ENCODE measurements at places on chromosomes 3 and 15.

GRCh38 chr3:62888180-62888579, 13.0 kb upstream of the CADPS start:
- DNase-seq, result no peak

DNA sequence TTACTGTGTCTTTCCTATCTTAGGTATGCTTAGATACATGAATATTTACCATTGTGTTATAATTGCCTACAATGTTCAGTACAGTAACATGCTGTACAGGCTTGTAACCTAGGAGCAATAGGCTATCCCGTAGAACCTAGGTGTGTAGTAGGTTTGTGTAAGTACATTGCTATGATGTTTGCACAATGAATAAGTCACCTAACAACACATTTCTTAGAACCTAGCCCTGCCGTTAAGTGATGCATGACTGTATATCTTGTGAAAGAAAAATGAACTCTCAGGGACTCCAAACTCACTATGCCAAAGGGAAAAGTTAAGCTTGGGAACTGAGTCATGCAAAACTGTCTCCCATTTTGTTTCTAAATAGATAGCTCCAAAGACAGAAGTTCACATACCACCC, 91.5 kb upstream of the ACP3 start:
- DNase-seq, result no peak

DNA sequence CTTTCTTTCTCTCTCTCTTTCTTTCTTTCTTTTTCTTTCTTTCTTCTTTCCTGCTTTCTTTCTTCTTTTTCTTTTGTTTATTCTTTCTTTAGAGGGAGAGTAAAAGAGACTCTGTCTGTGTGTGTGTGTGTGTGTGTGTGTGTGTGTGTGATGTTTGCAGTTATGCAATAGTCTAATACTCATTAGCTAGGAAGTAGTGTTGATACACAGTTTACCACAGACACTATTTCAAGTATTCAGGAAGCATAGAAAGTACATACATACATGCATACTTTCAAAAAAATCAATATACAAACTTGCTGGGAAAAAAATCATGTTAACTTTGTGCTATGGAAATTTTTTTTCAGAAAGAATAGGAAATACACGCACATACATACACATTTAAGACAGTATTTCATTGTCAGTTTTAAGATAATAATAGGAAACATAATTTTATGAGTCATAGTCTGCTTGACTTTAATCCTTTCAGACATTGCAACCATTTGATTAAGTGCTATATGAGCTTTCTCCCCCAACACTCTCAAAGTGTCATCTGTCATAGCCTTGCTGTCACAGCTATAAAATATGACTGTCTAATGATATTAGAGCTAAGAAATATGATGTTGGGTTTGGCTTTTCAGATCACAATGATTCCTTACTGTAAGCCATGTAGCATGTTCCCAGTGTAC, 74.9 kb upstream of the EPHA3 start:
- DNase-seq, result no peak

DNA sequence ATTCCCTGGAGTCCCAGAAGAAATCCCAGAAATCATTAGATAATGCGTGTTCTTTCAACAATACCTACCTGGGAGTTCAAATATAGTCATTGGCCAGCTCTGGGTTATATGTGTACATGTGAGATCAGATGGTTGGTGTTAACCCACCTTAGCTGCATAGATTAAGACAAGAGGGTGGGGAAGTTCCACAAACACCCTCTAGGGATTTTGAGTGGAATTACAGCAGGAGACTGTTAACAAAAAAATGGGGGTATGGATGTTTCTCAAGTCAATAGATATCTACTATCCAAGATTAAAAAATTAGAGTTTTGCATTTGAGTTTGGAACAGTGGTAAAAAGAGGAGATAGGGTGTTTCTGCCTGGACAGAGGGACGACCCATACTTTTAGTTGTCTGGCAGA, 282.5 kb upstream of the CNTN3 start:
- DNase-seq, result no peak

- DNase-seq, result no peak
Measured at GRCh38 chr3:45762647-45763302, 33.6 kb downstream of the SLC6A20 start.

- DNase-seq, result peak; percentile 65
Measured at GRCh38 chr15:49415638-49416037, 7.4 kb upstream of the FGF7 start.

- peak; percentile 19 for DNase-seq
Measured at GRCh38 chr15:90638201-90638691, 78.9 kb upstream of the BLM start.

DNA sequence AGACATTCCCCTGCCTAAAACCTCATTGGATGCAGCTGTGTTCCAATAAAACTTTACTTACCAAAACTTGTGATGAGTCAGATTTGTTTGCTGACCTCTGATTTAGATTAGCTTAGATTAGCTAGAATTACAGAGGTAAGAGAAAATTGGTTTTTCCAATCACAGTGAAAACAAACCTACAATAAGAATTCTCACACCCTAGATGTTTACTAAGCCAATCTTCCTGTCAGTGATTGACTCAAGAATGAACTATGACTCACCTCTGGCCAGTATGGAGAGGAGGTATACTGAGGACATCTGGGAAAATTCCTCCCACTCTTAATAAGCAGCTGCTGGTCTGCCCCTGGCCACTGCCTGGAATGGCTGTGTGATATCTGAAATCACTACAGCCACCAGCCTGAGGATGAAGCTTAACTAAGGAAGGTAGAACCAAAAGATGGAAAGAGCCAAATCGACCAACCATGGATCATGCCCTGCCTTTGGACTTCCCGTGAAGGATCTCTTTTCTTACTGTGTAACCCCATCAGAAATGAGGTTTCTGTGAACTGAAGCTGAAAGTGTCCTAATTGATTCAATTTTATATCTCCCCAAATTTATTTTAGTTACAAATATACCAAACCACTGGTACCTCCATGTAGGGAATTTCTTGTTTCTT, 19.0 kb upstream of the GHSR start:
- DNase-seq, result no peak

- DNase-seq, result no peak
Measured at GRCh38 chr3:60149501-60149900, 1099.7 kb upstream of the CFAP20DC start.

GRCh38 chr3:99176169-99176964, 274.9 kb upstream of the DCBLD2 start:
- DNase-seq, result no peak

DNA sequence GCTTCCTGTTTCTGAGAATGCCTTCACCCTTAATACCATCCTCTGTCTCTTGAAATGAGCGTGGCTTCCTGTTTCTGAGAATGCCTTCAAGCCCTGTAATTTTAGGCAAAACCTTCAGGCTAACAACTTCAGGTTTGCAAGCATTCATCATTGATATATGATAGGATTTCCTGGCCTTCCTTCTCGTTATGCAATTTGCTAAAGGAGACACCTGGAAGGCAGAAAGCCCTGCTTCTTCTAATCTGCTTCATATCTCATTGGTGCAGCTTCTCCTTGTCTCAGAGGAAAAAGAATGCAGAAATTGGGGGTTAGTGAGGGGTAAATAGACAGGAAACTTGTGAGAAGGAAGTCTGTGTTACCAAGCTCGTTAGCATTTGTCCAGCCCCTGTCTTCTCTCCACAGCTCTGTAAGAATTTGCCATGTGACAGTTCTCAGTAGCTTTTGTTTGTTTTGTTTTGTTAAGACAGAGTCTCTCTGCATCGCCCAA, 7.3 kb downstream of the ARL6IP5 start:
- peak; percentile 34 for DNase-seq

DNA sequence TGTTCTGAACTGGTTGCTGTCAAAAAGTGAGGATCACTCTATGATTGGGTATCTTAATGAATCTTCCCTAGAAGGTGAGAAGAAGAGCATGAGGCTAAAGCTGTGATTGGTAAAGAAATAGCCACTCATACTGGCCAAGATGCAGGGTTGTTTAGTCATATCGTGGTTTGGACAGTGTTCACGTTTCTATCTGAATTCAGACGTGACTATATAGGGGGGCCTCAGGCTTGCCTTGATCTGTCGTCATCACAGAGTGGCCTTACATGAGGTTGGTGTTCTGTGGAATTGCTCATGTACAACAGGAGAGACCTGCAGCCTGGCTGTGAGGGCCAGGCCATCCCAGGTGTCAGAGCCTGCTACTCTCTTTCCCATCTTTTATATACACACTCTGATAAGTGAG, 12.4 kb downstream of the RTP2 start:
- DNase-seq, result no peak

GRCh38 chr15:32222716-32223115, 180.4 kb downstream of the GOLGA8K start:
- DNase-seq, result no peak

DNA sequence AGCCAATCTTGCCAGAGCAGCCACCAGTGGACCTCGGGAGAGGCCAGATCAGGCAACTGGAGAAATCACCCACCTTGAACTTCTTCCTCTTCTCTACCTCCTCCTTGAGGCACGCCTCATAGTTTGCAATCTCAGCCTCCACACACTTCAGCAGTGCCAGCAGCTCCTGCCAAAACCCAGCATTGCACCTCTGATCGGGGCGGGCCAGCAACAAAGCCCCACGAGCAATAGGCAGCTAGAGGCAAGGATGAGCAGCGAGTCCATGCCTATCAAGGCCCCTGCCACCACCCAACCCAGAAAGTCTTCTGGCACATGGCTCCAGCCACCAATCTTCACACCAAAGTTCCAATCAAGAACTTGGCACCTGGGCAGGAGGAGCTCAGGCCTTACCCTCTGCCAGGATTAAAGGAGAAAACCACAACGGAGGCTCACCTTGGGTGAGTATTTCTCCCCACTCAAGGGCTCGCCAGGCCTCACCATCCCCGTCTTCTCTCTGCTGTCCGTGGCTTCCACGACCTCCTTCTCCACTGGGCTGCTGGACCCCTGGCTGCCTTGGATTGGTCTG, 42.1 kb downstream of the SEMA3G start:
- no peak for DNase-seq

DNA sequence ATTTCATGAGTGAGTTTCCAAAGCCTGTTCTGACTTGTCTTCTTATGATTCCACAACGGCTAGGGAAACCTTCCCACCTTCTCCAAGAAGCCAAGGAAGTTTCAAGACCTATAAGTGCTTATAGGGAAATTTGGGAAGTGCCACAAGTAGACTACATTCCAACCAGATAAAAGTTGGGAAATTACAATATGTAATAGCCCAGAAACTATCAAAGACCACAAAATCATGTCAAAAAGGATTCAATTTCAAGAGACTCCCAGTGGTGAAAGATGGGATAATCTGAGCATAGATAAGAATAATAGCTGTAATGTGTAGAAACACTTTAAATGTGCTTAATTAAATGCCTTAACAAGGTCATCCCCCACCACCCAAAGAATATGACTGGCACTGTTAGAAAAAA, 169.2 kb upstream of the SLC2A2 start:
- no peak for DNase-seq

DNA sequence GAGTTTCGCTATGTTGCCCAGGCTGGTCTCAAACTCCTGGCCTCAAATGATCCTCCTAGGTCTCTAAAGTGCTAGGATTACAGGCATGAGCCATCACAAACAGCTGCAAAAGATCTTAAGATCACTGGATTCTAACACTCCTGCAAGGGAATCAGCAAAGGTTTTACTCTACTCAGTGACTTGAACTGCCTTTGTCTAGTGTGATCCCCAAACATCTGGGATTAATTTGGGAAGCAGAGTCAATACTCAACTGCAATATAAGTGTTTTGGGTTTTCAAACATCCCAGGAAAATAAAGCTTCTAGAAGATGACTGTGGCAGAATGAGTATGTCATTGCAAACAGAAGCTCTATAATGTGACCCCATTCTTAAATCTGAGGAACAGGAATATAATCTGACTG, 7.2 kb downstream of the SPG21 start:
- DNase-seq, result no peak

GRCh38 chr3:5022187-5022965, 43.1 kb downstream of the BHLHE40 start:
- no peak for DNase-seq

- DNase-seq, result no peak
Measured at GRCh38 chr3:141305436-141305835, 62.9 kb upstream of the ZBTB38 start.

- DNase-seq, result no peak
Measured at GRCh38 chr15:66251065-66251789, 2.3 kb downstream of the MEGF11 start.

DNA sequence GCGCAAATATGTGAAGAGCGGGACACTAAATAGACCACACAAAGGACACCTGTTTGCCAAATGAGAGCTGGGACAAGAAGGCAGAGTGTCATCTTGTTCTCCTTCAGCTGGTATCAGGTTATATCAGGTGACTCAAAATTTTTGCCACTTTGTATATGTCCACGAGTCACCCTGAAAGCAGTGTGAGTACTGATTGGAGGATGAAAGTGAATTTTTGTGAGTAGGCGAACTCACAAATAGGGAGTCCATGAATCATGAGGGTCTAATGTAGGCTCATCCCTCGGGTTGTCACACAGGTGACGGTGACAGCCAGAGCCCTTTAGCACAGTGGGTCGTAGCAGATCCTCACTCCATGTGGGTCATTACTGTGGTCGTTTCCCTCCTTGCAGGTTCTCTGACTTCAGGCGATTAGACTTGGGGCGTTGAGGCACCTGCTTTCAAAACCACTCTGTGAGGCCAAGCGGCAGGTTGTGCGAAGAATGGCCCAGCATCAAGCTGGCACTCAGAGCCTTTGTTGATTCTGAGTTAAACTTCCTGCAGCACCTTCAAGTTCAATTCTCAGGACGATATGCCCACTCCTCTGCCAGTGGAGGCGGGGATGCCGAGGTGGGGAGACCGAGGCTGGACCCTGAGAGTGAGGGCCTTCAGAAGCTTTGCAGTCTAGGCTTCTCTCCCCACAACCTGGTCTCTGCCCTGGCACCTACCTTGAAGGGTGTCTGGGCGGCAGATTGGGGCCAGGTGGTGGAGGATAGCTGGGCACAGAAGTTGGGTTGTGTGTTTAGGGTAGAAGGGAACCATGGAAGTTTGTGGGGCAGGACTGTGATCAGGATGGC, 173.8 kb downstream of the SMAD6 start:
- DNase-seq, result no peak

GRCh38 chr15:38844736-38845135, 280.1 kb upstream of the RASGRP1 start:
- no peak for DNase-seq

DNA sequence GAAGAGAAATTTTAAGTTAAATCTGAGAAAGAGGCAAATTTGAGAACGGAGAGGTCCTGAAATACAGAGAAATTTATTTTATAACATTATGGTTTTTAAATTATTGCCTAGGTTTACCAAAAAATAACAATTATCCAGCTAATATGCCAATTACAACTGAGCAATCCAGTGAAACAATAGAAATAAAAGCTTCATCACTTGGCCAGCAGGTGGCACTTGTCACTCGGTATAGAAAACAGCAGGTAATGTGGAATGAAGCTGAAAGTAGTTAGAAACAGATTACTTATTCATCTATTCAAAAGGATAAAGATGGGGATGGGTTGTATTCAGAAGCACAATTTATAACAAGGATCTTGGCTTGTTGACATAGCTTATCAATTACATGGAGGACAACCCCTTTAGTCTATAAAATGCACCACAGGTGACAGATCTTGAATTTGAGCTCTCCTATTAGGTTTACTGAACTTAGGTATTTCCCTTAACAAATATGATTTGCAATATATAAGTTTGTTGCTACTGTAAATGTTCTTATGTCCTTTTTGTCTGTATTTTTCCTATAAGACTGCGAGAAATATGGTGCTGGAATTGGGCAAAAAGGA, 70.1 kb upstream of the GUCA1C start:
- DNase-seq, result peak; percentile 26
